ENCODE measurements at places on chromosomes 11 and 22.

- no peak for DNase-seq
These were observed 1.2 kb upstream of the FAR1 start for GRCh38 chr11:13667245-13667644.

GRCh38 chr11:65047581-65048422, 6.8 kb downstream of the SAC3D1 start:
- no peak for DNase-seq

DNA sequence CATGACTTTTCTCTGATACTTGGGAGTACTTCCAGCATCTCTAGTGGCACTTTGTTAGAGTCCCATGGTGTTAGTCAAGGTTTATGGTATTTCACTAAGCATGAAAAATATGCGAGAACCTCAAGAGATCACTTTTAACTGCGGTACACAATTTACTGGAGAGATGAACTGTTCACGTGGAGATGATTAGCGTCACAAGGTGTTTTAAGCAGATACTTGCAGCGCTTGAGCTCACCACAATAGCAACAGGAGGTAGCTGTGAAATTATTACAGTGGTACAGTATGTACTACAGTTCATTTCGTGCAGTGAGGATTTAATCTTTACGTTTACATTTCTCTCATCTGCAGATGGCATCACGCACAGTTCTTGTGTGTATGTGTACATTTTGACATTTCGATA, 4.5 kb downstream of the PARVA start:
- DNase-seq: no peak

DNA sequence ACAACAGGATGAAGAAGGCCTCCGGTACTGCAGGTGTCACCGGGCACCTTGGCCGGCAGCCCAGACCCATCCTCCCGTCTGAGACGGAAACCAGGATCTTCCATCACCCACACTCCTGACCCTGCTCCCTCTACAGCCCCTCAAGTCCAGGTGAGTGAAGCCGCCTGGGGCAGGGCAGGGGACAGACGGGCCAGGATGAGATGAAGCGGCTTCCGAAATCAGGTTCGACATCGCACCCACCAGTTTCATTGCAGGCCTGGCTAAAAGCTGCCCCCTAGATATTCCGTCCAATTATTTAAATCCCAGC, 639.1 kb downstream of the TBC1D22A start:
- DNase-seq: no peak

DNA sequence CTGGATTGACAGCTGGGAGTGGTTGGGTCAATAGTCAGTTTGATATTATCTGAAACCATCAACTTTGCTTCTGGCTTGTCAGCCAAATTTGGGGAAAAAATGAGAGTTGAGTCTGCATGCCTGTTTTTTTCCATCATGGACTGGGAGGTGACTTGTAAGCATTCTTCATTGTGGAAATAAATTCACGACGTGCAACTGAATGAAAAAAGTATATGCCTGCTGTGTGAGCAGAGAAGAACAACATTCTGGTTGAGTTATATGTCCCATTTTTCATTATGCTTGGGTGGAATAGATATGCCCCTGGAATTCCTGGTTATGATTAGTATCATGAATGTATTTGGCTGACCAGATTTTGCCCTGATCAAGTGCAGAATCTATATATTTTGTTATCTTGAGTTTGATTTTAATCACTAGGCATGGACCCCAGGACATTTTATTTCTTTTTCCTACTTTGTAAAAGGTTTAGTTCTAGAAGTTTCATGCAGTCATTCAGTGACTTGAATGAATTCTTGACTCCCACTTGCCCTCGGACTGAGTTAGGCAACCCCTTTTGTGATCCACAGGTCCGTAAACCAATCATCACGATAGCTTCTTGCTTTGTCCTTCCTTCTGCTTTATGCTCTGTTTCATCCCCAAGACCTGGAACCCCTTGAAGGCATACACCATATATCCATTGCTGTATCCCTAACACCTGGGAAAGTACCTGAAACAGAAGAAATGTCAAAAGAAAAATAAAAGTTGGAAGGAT, 205.8 kb downstream of the NAV2 start:
- no peak for DNase-seq

- DNase-seq: no peak
These were observed 261.6 kb upstream of the CADM1 start for GRCh38 chr11:115765803-115766239.

GRCh38 chr11:120028181-120028896, 109.6 kb downstream of the TRIM29 start:
- no peak for DNase-seq

DNA sequence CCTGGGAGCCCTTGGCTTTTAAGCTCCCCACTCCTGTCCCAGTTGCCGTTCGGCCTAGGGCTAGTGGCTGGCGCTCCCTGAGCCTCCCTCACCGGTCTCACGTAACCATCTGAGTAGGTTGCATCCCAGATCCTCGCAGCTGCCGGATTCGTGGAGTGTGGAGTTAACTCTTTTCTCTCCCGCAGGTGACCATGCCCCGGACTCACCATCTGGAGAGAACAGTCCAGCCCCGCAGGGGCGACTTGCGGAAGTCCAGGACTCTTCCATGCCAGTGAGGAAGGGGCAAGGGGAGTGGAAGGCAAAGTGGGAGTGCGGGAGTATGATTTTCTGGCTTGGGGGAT, 902 bp downstream of the MUS81 start:
- DNase-seq: no peak

DNA sequence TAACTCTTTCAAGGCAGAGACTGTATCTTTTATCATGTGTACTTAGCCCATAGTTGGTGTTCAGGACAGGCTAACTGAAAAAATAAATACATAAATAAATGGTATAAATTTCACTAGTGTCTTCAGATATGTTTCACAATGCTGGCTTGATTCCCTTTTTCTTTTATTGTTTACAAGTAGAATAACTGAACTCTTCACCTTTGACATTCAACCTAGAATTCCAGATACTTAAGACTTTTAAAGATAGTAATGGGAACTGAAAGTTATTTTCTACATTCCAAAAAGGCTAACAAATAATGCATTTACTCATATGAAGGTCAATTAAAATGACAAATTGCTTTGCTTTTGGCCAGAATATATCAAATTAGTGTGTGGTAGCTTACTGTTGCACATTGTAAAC, 411.3 kb upstream of the TENM4 start:
- DNase-seq: no peak

- no peak for DNase-seq
These were observed 11.6 kb downstream of the JAML start for GRCh38 chr11:118213201-118213600.

DNA sequence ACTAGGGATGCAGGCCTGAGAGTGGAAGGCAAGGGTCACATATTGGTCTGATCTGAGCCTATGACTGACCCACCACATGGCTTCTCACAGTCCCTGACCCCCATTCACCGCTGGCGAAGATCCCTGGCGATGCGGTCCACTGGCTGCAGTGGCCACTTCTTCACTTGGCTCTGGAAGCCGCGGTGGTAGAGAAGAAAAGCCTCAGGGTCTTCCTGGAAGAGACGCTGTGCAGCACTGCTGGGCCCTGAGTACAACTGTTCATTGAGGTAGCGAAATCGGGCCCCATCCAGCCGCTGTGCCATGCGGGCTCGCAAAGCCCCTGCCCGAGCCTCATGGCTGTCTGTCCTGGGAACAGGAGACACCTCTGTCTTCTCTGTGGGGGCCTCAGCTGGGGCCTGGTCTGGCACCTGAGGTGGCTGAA, 2.4 kb downstream of the RRP8 start:
- DNase-seq: no peak

DNA sequence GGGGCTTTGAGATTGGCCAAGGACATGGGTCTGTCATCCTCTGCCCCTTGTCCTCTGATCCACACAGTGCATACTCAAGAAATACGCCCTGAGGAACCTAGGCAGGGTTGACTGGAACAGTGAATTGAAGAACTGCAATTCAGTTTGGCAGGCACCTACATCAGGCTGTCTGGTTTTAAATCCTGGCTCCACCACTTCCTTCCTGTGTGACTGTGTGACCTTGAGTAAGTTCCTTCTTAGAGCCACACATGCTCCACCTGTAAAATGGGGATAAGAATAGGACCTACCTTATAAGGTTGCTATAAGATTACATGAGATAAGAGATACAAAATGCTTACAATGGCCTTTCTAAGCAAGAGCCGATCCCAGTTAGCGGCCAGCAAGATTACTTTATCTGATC, 15.8 kb upstream of the TCF20 start:
- no peak for DNase-seq

GRCh38 chr11:34970480-34970879, 54.1 kb downstream of the PDHX start:
- DNase-seq: no peak

DNA sequence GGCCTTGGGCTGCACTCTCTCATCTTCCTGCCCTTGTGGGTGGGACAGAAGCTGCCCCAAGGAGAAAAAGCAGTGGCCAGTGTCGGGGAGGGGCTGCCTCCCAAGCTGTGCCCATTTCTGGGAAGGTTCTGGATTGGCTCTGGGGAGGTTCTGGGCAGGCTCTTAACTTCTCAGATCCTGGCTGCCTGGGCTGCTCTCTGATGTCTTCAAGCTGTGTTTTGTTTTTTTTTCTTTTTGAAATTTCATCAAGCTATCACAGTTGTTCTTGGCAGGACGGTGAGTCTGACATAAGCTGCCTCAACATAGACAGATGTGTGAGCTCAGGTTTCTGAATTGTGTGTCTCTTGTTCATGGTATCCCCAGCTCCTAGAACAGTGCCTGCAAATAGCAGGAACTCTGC, 1032.0 kb downstream of the BRD1 start:
- DNase-seq: no peak

DNA sequence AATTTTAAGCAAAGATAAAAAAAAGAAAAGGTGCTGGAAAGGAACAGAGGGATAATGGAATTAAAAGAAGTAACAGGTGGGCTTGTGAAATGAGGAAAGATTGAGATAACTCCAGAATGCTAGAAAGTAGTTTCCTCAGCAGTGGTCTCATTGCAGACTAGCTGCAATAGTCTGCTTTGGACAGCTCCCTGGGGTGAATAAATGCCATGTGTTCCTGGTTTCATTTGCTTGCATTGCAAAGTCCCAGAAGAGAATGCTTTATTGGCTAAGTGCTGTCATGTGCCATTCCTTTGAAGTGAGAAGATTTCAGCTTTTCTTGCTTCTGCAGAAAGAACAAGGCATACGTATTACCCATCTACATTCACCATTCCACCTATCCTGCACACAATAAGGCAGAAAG, 478.8 kb upstream of the RAG2 start:
- DNase-seq: no peak

- no peak for DNase-seq
These were observed 734.3 kb upstream of the ARHGAP42 start for GRCh38 chr11:99952816-99953215.

DNA sequence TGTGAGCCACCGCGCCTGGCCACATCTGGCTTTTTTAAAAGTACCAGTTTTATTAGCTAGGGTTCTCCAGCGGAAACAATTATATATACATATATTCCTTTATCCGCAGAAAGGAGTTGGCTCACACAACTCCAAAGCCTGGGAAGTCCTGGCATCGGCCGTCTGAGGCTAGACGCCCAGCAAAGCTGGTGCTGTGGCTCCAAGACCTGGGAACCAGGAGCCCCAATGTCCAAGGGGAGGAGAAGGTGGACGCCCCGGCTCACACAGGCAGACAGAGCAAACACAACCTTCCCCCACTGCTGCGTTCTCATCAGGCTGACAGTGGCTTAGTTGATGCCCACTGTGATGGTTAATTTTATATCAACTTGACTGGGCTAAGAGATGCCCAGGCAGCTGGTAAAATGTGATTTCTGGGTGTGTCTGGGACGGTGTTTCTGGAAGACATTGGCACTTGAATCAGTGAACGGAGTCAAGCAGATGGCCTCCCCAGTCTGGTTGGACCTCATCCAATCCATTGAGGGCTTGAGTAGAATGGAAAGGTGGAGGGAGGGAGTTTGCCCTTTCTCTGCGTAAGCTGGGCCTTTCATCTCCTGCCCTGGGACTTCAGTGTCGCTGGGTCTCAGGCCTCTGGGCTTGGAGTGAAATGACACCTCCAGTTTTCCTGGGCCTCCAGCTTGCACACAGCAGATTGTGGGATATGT, 904.4 kb downstream of the BRD1 start:
- DNase-seq: no peak

- DNase-seq: no peak
These were observed 122.7 kb upstream of the TRPC6 start for GRCh38 chr11:101706541-101706940.

- no peak for DNase-seq
These were observed 969.3 kb downstream of the OPCML start for GRCh38 chr11:132563050-132563449.

DNA sequence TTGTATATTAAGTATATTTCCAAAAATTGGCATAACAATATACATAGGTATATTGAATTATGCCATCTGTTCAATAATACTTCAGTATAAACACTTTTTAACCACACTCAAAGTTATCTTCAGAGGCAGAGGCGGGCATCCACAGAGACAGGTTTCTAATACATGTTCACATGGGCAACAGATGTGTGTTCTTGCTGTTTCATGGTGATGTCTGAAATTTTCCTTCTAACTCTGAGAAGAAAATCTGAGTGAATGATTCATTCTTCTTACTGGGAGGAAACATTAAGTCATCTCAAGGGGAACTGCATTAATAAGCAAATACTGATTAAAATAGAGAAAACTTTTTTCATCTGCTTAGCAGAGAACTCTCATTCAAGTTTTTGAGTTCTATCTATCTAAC, 1074.5 kb downstream of the LRRC4C start:
- DNase-seq: no peak

GRCh38 chr11:13098063-13098462, 88.9 kb downstream of the RASSF10 start:
- no peak for DNase-seq

DNA sequence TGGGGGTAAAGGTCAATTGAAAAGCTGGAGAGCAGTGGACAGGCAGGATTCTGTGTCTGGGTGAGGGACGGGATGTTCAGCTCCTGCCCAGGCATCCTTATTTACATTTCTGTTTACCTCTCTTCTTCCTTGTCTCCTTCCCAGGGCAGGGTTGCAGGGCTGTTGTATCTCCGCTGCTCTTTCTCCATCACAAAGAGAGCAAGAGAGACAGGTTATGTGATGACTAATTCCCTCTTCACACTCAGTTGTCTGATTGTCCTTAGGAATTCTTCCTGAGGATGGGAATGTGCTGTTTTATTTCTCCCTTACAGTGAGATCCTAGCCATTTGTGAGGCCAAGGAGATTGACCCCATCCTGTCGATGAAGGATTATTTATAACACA, 104.9 kb downstream of the VPREB1 start:
- no peak for DNase-seq

DNA sequence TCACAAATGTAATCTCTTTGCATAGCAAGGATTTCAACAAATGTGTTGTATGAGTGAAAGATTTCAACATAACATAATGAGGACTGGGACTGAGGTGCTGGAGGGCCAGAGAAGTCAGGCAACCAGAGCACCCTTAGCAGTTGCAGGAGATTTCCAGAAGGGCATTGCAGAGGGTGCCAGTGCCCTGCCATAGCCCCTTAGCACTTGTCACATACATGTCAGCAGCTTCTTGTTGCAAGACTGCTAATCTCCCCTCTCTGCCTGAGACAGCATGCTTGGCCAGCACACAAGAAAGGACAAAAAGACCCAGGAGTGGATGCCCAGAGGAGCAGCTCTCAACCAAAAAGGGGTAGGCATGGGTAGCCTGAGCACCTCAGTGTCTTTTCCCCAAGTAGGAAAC, 43.2 kb downstream of the BBOX1 start:
- no peak for DNase-seq

Measured in stimulated activated CD4-positive, alpha-beta T cell treated with anti-CD3 and anti-CD28 coated beads, TNF-alpha, amount 100 ng/mL, for 4 hours (primary cell).